ENCODE measurements at places on chromosomes 3 and 15.

- no peak for DNase-seq
Observed at GRCh38 chr15:34304613-34305012, 33.0 kb downstream of the SLC12A6 start.

DNA sequence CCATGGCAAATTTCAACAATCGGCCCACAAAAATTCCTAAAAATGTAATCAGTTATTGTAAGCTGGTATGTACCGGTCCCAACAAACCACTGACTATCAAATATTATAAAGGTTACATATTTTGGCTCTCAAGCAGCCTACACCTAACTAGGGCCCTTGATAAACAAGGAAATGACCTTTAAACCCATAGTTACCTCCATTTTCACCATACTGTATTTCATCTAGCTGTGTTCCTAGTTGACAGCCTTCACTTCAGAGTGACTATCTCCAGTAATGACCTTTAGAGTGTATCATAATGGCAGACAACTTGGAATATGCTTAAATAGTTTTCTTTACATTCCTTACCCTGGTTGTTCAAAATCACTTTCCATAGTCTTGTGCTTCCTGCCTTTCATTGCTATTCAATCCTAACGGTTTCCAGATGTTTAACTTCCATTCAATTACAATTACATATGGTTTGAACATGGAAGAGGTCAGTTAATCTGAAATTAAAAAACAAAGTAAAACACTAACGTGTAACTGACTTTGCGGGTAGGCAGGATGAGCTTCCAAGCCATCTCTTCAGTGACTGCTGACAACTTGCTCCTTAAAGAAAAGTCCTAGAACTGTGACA lies 111.9 kb upstream of the TSC22D2 start:
- DNase-seq, result no peak

- DNase-seq, result no peak
Observed at GRCh38 chr3:48928679-48929078, 10.0 kb downstream of the ARIH2 start.

GRCh38 chr15:27937851-27938250 lies 161.3 kb downstream of the OCA2 start:
- no peak for DNase-seq

All from DMS79 (cell line).